ENCODE measurements at places on chromosomes 13 and 19. TPM values are rescaled to one million over a fixed set of nuclear protein-coding genes. Genes with fewer than 3 reads are reported as not detected.

DNA sequence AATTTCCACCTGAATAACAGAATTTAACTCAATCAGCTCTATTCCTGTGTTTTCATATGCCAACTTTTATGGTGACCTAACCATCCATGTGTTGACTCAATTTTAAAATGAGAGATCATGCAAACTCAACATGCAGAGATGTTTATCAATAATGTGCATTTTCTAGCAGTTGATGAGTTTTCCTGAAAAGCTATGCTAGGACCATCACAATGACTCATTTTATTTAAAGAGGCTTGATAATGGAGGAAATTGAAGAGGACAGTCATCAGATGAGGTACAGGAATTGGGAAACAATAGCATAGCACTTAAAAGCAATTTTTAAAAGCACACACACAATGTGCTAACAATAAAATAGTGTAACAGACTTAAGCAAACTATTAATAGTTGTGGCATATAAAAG lies 127.1 kb downstream of the VWA8 start:
- DNase-seq, result no peak

Gene ZNF675
- total RNA-seq, result 16.5 TPM

DNA sequence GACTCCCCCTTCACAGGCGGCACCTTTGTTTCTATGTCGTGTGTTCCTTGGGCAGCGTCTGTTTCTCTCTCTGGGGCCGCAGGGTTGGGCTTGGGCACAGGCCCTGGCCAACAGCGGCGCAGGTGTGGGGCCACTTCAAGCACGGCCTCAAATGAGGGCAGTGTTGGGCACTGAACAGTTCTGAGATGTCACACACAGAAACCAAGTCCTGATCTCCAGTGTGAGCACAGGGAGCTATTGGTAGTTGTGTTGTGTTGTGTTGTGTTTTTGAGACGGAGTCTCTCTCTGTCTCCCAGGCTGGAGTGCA lies 42.7 kb downstream of the GATAD2A start:
- DNase-seq, result no peak

DNA sequence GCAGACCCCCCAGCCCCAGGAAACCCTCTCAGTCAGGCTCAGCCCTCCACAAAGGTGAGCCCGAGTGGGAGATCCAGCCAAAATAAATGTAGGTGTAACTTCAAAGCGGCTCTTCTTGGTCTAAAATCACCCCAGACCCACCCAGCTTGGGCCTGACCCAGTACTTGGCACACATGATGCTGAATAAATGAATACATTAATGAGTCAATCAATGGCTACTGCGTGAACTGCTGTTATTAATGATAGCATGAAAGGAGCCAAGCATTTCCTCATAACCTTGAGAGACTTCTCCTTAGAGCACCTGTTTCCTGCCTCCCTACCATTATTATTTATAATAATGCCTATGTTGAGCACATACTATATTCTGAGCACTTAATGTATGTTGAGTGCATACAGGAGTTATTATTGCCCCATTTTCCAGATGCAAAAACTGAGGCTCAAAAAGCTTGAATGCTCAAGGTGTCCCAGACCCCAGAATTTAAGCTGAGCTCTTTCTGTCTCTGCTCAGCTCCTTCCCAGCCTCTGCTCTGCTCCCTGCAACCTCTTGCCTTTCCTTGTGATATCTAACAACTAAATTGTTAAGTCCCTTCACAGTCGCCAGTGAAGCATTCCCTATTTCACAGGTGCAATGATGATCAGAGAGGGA lies 4.3 kb downstream of the NOTCH3 start:
- DNase-seq, result no peak

DNA sequence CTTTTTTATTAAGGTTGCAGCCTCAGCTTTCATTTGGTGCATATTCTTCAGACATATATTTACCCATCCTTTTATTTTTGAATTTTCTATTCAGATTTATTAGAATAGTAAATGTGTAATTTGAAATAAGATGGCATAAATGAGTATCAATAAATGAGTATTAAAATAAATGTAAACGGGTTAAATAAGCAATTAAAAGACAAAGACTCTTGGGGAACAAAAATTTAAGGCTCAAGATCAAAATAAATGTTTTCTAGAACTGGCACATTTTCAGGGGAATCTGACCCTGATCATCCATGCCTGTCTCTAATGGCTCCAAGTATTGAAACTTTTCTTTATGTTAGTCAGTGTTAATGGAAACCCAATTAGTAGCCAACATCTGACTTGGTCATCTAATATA lies 3.0 kb downstream of the OR10H3 start:
- DNase-seq, result no peak
